ENCODE measurements at places on chromosomes 1 and 21.
A peak's percentile ranks its signal among the peaks of the same experiment; 100 is the strongest.

- peak; percentile 53 for DNase-seq
Observed at GRCh38 chr1:228101994-228102790, 933 bp downstream of the C1orf35 start.

GRCh38 chr1:180268556-180269075 is 38.6 kb downstream of the LHX4 start:
- DNase-seq: no peak

GRCh38 chr1:66397192-66397591 is 136.8 kb upstream of the SGIP1 start:
- DNase-seq: no peak

DNA sequence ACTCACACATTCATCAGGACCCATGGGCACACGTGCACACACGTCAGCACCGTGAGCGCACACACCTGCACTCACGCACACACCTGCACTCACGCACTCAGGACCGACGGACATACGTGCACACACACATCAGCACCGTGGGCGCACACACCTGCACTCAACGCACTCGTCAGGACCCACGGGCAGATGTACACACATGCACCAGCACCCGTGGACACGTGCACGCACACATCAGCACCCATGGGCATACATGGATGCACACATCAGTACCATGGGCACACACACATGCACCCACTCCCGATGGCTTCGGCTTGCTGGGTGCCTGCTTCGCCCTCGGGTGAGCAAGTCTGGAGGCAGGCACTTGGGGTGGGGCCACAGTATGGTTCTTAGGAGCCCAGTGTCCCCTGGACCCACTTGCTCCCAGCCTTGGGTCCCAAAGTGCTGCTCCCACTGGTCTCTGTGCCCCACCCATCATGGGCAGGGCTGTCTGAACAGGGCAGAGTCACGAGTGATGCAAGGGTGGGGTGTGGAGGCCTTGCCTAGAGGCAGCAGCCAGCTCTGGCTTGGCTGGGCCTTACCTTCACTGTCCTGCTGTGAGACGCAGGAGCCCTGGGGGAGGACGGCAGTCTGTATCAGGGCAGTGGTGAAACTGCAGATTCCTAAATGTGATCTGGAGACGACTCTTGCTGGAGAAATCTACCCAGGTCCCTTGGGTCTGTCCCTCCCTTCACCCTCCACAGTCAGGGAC is 49.8 kb downstream of the SKI start:
- DNase-seq: no peak

- DNase-seq: no peak
Observed at GRCh38 chr21:42619841-42620240, 33.6 kb upstream of the PDE9A start.

DNA sequence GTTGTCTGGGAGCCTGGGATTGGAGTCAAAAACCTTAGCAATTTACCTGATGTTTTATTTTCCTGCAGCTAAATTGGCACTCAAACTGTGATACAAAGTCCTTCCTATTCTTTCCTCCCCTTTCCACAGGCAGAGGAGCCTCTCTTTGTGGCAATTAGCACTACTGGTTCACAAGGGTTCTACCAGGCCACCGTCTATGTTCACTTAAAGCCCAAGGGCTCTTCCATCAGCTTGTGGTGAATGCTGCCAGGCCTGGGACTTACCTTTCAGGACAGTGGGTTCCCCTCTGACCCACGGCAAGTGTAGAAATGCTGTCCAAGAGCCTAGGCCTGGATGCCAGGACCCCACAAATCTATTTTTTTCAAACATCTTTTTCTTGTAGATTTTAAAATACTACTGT is 251.9 kb upstream of the B3GALT2 start:
- DNase-seq: no peak

- peak; percentile 5 for DNase-seq
Observed at GRCh38 chr1:226702318-226702956, 36.6 kb downstream of the ITPKB start.

DNA sequence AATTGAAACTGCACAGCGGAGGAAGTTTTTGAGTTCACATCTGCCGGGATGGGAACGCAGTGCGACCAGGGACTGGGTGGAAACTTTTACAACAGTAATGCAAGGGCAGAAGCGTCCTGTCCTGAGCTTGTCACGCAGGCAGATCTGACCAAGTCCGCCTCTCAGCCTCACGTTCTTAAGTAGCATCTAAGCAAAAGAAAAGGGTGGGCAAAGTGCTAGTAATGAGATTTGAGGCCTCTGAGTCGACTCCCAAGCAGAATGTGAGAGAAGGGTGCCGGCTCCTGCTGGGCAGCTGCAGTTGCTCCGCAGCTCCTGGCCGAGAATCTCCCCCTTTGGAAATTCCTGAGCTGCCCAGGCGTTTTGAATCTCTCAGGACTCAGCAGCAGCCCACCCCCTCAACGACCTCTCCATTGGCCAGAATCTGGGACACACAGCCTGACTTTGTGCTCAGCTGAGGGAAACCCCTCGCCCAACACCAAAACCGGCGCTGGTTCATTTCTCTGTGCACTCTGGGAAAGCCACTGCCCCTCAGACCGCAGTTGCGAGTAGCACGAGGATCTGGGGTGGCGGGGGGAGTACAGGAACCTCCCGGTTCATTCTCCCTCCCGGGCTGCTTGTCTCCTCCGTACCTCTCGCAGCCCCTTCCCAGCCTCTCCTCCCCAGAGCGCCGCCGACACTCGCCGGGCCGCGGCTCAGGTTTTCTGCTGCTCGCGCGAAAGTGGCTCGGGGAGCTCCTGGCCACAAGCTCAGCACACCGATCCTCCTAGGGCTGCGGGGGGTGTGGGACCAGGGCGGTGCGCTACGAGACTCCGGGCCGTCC is 913 bp upstream of the S1PR1 start:
- no peak for DNase-seq

DNA sequence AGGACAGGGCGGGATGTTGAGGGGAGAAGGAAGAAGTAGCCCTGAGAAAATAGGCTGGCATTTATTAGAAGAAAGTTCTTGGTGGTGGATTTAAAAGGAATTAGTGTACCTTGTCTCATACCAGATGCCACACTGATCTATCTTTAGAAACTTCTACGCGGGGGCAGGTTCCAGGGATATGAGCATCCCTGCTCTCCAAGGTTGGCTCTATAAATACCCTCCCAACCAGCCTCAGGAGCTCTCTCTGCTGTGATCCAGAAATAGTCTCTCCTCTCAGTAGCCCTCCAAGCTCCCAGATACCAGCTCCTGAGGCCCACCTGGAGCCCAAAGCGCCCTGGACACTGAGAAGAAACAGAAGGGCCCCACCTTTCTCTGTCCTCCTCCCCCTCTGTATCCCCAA is 128.3 kb upstream of the TNR start:
- DNase-seq: no peak

GRCh38 chr1:29973406-29973805 is 737.1 kb downstream of the PTPRU start:
- DNase-seq: no peak

GRCh38 chr21:42262831-42263231 is 43.9 kb downstream of the ABCG1 start:
- peak; percentile 5 for DNase-seq

GRCh38 chr1:58809325-58810010 is 25.6 kb upstream of the JUN start:
- DNase-seq: no peak

GRCh38 chr1:87154384-87154783 is 174.3 kb upstream of the LMO4 start:
- no peak for DNase-seq

DNA sequence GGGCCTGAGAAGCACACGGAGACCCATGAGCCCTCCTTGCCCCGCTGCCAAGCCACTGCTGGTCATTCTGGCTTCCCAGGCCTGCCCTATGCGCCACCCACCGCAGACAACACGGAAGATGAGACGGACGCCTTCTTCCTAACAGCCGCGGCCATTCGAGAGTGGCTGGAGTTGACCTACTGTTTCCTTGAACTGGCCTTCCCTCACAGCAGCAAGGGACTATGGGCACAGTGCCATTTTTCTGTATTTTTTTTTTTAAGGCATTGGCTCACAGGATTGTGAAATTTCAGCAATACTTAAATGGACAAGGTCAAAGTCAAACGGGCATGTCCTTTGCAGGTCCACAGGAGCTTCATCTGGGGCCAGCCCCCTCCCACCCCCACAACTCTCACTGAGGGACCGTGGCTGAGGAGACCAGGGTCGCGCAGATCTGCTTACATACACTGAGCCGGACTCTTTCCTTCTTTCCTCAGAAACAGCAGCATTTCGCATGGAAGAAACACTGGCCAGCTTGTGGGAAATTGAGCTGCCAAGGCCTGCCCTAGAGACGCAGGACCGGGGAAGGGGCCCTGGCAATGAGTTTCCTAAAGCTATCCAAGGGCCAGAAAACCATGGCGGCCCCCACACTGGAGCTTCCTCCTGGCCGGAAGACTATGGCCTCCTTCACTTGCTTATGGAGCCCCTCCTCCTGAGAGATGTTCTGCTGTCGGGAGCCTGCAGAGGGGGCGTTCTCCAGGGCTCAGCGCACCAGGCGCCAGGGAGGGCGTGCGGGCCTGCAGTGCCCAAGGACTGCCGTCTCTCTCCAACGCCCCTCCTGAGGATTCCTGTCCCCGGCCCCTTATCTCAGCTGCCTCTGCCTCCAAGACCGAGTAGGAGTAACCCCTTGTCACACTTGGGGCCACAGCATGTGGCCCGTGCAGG is 98.9 kb downstream of the PGBD5 start:
- DNase-seq: no peak

GRCh38 chr1:68206848-68207689 is 25.3 kb downstream of the WLS start:
- DNase-seq: no peak

DNA sequence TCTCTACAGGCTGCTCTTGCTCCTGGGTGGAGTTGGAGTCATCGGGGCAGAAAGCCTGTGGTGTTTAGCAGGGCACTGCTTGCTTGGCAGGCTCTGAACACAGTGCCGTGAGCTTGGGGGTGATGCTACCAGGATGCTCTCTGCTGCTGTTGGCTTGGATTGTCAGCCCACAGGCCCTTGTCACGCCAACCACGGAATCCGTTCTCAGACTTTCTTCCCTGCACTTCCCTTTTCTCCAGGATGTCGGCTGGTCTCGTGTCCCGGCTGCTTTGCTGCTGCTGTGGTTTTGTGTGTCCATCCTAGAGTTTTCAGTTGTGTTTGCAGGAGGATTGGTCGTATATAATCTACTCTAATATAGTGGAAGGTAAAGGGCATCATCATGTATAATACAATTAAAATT is 44.4 kb upstream of the TTC34 start:
- DNase-seq: no peak

DNA sequence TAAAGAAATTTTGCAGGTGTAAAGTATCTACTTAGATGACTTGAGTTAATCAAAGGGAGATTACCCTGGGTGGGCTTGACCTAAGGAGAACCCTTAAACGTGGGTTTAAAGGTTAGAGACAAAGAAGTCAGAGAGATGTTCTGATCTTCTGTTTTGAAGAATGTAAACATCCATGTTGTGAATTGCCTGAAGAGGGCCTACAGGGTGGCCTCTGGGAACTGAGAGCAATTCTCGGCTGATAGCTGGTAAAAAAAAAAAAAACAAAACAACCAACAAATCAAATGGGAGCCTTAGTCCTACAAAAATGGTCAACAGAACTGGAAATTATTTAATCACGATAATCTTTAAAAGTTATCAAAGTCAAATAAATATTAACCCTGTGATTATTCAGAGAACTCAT is 89.4 kb upstream of the BCL10 start:
- DNase-seq: no peak

DNA sequence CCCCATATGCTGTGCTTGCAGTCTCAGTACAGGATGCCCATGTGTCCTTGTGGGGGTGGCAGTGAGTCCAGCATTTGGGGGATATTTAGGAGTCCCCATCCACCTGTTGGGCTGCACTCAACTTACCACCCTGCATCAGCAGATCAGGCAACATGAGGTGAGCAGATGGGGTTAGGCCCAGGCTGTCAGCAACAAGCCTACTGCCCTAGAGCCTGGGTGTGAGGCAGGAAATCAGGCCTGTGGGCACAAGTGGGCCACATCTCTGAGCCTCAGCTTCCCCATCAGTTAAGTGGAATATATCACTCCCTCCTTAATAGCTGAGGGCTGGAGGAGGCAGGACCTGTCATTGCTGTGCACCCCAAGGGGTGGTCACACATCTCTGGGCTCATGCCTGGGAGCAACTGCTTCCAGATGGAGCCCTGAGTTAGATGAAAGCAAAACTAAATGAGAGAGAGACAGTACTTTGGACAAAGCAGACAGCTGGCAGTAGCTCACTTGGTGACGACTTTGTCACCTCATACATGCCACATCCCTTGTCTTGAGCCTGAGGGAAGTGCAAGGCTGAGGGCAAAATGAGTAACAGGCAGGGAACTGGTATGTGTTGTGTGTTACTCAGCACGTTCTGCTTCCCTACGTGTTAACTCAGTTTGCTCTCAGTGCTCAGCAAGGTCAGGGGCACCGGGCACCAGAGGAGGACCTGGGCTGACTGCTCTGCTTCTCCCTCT is 48.4 kb downstream of the TRIM11 start:
- DNase-seq: no peak

DNA sequence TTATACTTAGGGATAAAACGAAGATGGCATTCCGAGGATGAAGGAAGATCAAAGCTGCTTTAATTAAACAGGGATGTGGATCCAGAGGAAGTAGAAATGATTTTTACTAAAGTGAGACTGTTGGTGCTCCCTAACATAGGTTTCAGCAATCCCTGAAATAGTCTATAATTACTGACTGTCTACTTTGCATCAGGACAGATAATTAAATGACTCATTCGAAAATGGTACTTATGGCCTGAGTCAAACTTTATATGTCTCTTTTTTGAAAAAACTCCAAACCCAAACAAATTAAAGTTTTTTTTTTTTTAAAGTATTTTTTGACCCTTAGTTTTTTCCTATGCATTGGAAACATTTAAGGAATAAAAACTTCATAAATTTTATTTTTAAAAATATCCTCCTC is 90.3 kb downstream of the LYST start:
- DNase-seq: no peak

DNA sequence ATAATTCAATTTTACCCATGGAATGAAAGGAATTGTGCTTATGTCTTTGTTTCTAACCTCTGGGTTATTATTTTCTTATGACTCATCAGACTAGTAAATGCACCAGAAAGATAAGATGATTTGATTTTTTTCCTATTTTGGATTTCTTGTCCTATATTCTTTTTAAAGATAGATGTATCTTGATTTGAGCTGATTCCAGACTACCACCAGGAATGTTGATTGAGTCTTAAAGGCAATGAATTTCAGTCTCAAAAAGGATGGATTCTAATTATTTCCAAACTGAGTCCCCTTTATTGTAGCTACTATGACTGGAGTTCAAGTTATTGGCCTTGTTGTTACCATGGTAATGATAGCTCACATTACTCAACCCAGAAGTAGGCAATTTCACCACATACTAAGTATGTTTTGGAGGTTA is 95.8 kb upstream of the RGS4 start:
- DNase-seq: no peak

- DNase-seq: no peak
Observed at GRCh38 chr1:115184260-115184950, 95.1 kb upstream of the TSPAN2 start.

DNA sequence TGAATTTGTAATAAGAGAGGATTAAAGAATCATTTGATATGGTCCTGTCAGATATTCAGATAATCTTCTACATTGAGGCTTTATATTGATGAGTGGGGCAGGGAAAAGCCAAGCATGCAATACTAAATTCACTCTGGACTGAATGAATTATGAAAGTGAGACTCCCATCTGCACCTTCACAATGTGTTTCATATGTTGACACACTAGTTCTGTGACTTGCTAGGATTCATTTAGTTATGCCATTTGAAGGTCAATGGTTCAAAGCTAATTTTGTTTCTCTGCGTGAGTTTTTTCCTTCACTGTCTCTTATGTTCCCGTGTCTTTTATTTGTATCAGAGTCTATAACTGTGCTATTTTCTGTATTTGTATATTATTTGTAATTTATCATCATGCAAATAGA is 1332.5 kb downstream of the KCNT2 start:
- no peak for DNase-seq

- no peak for DNase-seq
Observed at GRCh38 chr21:29465546-29465945, 166.8 kb downstream of the BACH1 start.
